ENCODE measurements at places on chromosomes 16 and 17. TPM values are rescaled to one million over a fixed set of nuclear protein-coding genes. Genes with fewer than 3 reads are reported as not detected.

DNA sequence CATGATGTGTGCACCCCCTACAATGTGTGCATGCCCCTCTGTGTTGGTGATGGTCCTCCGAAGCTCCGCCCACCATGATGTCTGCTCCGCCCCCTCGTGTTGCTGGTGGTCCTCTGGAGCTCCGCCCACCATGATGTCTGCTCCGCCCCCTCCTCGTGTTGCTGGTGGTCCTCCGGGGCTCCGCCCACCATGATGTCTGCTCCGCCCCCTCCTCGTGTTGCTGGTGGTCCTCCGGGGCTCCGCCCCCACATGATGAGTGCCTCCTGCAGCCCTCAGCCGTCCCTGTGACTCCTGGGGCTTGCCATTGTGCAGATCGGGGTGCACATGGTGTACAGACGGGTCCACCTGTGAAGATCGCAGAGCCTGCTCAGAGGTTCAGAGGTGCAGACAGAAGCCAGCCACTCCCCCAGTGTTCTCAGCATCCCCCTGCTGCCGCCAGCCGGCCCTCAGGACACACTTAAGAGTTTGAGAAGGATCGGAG, 129.1 kb upstream of the CHMP6 start:
- DNase-seq = no peak

Gene MIEN1
- total RNA-seq = 99.5 TPM

Gene ADAP2
- total RNA-seq = not detected

Gene INCA1
- 0.23 TPM for total RNA-seq

- DNase-seq = no peak
These were observed 8.7 kb downstream of the TBX21 start for GRCh38 chr17:47741793-47742145.

Gene IGSF6
- not detected for total RNA-seq

DNA sequence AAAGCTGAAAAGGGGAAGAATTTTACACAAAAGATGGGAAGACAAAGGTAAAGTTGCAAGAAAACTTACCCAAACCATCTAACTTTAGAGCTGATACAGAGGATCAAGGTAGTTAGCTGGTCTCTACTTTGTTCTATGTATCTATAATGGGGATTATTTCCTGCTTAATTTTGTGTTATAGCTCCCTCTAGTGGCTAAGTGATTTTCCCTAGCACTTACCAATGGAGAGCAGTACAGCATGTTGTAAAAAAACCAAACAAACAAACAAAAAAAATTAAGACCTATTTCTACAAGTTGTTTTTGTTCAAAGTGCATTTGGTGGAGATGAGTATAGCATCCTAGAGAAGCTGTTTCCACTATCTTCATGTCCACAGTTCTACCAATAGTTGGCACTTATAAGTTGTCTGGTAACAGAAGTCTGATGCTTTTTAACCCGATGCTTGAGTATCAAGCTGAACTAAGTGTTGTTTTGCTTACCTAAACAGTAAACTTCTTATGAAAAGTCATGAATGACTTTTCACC, 7.5 kb downstream of the SRSF1 start:
- peak; percentile 70 for DNase-seq

Gene MEOX1
- not detected for total RNA-seq

- DNase-seq = no peak
These were observed 37.4 kb downstream of the ANKRD11 start for GRCh38 chr16:89452925-89453324.

DNA sequence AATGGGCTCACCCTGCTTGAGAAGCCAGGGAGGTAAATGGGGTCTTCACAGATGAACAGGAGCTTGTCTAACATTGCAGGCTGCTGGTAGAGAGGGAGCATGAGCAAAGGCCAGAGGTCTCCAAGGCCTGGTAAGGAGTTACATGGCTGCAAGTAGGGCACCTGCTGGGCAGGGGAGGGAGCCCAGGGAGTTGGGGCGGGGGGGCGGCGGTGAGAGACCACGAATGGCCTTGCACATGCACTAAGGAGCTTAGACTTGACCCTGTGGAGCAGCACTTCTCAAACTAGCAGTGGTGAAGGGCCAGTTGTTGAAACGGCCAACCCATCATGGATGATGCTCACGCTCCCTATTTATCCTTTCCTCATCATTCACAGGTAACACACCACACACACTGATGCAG, 38.4 kb downstream of the ERN1 start:
- DNase-seq = no peak

Gene MC1R
- 1.8 TPM for total RNA-seq

DNA sequence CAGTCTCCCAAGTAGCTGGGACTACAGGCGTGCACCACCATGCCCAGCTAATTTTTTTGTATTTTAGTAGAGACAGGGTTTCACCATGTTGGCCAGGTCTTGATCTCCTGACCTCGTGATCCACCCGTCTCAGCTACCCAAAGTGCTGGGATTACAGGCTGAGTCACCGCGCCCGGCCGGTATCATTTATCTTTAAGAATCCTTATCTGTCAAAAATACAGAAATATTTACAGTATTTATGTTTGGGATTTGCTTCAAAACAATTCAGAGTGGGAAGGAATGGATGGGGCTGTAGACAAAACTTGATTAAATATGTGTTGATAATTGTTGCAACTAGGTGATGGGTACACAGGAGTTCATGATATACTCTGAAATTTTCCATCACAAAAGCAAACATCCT, 2.9 kb downstream of the BECN1 start:
- no peak for DNase-seq

Gene SARM1
- 8.7 TPM for total RNA-seq

Gene ASPHD1
- total RNA-seq = 3.6 TPM

- DNase-seq = no peak
These were observed 17.3 kb upstream of the XYLT2 start for GRCh38 chr17:50328363-50329325.

Gene CCDC154
- total RNA-seq = not detected

Gene ZNF232
- 8.5 TPM for total RNA-seq

DNA sequence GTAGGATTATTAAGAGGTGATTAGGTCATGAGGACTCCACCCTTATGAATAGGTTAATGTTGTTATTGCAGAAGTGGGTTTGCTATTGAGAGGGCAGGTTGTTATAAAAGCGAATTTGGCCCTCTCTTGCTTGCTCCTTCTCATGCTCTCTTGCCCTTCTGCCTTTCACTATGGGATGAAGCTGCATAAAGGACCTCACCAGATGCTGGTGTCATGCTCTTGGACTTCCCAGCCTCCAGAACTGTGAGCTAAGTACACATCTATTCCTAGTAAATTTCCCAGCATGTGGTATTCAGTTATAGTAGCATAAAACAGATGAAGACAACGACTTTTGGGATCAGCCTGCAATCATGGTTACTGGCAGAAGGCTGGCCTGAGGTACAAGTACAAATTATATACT, 41.4 kb upstream of the FBXO47 start:
- DNase-seq = no peak

- no peak for DNase-seq
These were observed 22.3 kb upstream of the SMPD3 start for GRCh38 chr16:68470461-68471150.

DNA sequence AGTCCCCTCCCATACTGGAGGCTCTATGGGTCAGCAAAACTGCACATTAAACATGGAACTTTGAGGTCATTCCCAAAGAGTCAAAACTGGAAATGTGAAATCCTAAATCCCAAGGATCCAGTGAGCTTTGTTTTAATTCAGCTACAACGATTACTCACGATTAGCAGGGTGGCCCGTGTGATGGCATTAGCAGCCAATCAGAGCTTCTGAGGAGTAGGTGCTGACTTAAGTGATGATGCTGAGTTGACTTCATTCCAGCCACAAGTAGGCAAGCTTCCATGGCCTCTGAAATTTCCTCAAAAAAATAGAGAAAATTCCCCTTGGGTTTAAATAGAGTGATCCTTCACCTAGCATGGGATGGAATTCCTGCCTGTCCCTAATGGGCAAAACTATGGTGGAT, 28.1 kb upstream of the BEAN1 start:
- DNase-seq = no peak

Gene TOX3
- total RNA-seq = 0.31 TPM

DNA sequence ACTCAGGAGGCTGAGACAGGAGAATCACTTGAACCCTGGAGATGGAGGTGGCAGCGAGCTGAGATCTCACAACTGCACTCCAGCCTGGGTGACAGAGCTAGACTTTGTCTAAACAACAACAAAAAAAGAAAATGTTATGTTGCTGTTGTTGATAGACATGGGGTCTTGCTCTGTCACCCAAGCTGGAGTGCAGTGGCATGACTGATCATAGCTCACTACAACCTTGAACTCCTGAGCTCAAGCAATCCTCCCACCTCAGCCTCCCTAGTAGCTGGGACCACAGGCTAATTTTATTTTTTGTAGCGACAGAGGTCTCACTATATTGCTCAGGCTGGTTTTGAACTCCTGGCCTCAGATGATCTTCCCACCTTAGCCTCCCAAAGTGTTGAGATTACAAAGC, 20.0 kb downstream of the FBXO47 start:
- no peak for DNase-seq

Gene LRRC36
- 0.79 TPM for total RNA-seq
